Cortex of kidney (tissue), 1 donor: ENCODE measurements at places on chromosomes 1 and 21.

- no peak for DNase-seq
Measured at GRCh38 chr1:223715604-223716172, 3.3 kb downstream of the CAPN2 start.

GRCh38 chr1:56334047-56334446, 245.3 kb downstream of the PLPP3 start:
- DNase-seq: no peak

- DNase-seq: no peak
Measured at GRCh38 chr21:46553993-46554392, 50.9 kb downstream of the S100B start.

DNA sequence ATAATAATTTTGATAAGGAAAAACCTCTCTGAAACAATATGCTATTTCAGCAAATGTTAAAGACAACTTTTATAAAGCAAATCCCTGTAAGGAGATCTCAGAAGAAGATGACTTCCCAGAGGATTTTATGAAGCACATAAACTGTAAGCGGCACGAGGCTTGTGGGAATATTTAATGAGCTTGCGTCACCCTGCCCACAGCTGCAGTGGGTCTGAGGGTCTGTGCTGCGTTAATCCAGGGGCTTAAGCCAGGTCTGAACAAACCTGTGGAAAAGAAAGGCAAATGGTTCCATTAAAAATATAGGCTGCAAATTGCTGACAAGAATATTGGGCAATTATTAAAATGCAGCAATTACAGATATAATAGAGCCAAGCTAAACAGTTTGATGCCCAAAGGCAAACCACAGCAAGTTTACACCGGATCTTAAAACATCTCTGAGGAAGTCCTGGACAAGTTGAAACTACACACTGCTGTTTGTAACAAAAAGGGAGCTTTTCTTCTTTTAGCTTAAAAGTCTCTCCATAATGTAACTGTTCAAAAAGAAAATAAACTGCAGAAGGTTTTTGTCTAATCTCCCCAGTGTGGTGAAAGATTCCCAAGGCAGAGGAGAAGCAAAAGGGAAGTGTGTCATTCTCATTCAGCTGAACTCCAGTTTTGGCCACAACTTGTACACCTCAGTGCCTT, 21.8 kb downstream of the TGFBR3 start:
- DNase-seq: no peak

GRCh38 chr1:239428120-239428710, 41.8 kb downstream of the CHRM3 start:
- no peak for DNase-seq

DNA sequence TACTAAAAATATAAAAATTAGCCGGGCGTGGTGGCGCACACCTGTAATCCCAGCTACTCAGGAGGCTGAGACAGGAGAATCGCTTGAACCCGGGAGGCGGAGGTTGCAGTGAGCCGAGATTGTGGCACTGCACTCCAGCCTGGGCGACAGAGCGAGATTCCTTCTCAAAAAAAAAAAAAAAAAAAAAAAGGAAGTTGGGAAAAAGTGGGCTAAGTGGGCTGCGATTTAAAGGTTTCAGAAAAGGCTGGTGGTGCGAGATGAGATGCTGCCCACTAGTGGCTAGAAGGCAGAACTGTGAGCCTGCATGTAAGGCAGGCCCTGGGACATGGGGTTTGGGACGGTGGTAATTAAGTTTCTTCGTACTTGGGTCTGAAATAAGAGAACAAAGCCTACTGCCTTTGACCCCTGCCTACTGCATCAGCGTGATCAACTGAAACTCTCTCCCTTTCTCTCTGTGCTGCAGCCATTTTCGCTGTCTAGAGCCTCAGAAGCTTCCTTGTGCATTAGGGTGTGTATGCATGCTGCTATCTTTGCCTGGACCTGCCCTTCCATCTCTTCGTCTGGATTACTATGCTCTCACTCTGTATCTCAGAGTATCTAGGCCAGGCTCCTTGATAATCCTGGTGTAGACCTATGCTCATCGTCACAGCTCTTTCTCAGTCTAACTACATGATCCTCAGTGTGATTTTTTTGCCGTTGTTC, 12.4 kb downstream of the FMOD start:
- no peak for DNase-seq

- DNase-seq: no peak
Measured at GRCh38 chr1:204206121-204206520, 7.7 kb downstream of the GOLT1A start.

GRCh38 chr1:70436622-70437251, 25.7 kb downstream of the CTH start:
- DNase-seq: no peak

DNA sequence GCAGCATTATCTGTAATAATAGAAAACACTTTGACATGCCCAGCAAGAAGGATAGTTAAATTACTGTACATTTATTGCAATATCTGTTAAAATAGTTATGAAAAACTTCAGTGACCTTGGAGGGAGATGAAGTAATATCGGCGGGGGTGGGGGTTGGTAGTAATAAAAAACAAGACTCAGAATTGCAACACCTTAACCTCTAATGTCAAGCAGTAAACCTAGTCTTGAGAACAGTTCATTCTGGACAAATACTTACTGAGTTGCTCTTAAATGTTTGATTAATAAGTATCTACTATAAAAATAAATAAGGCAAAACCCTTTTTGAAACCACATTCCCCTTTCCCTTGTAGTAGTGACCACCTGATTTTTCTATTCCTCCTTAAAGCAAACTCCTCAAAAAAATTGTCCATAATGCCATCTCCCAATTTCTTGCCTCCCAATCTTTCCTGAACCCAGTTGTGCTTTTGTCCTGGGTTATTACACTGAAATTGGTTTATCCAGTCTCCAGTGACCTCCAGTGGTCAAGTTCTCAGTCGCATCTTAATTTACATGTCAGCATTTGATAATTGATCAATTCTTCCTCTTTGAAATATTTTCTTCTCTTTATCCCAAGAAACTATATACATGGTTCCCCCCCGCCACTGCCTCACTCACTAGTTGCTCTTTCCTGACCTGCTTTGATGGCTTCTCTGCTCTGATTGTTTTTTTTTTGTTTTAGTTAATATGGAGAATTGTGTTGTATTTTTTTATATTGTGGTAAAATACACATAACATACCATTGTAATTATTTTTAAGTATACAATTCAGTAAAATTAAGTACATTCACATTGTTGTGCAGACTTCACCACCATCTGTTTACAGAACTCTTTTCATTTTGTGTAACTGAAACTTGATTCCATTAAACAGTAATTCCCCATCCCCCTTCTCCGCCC, 36.8 kb downstream of the RAP1A start:
- no peak for DNase-seq

- no peak for DNase-seq
Measured at GRCh38 chr1:240337781-240338180, 246.1 kb downstream of the FMN2 start.

- no peak for DNase-seq
Measured at GRCh38 chr1:28775121-28775942, 36.6 kb upstream of the OPRD1 start.

GRCh38 chr1:50308878-50309277, 114.4 kb downstream of the DMRTA2 start:
- DNase-seq: no peak

DNA sequence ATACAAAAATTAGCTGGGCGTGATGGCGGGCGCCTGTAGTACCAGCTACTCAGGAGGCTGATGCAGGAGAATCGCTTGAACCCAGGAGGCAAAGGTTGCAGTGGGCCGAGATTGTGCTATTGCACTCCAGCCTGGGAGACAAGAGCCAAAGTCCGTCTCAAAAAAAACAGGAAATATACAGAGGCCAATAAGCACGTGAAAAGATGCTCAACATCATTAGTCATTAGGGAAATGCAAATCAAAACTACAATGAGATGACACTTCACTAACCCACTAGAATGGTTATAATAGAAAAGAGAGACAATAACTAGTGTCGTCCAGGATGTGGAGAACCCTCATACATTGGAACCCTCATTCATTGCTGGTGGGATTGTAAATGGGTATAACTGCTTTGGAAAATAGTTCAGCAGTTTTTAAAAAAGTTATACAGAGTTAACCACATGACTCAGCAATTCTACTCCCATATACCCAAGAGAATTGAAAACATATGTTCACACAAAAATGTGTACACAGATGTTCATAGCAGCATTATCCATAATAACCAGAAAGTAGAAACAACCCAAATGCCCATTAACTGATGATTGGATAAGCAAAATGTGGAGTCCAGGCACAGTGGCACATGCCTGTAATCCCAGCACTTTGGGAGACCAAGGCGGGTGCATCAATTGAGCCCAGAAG, 6.4 kb upstream of the E2F2 start:
- DNase-seq: no peak

- DNase-seq: no peak
Measured at GRCh38 chr1:15525050-15526020, 1.3 kb upstream of the DNAJC16 start.

DNA sequence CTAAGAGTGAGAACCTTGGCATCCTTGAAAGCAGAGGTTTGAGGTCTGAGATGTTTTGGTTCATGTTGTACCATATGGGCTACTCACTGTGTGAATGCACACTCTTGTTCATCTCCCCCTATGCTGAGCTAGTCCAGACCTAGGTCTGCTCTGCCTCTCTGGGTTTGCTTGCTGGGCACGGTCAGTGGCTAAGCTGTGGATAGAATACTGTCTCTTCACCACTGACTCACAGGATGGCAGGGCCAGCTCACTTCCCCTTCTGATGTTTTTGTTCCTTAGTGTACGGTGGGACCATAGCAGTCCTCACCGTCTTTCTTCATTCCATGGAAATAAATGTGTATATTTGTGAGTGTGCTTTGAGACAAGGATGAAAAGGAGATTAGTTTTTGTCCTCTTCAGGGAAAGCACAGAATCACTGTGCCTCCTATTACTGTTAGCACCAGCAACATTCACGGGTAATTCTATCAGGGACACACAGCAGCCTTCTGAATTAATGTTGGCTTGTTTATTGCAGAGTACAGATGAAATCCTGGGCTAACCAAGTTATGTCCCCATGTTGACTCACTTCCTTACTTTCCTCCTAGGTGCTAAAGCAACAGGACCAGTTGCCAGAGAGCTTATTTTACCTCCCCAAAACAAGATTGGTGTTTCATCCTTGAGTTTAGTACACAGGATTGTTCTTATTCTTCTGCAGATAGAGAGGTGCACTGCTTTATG, 56.9 kb upstream of the IVNS1ABP start:
- DNase-seq: no peak

DNA sequence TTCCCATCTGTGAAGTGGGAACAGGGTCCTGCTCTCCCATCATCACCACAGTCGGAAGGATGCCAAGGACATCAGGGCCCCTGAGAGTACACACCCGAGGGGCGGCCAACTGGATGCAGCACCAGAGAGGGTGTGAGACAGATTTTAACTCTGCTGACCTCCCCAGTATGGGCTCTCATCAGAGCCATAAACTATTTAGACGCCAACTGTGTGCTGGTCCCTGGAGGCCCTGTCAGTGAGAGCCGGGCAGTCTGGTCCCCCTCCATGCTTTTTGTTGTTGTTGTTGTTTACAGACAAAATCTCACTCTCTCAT, 1.7 kb downstream of the FGR start:
- DNase-seq: no peak

DNA sequence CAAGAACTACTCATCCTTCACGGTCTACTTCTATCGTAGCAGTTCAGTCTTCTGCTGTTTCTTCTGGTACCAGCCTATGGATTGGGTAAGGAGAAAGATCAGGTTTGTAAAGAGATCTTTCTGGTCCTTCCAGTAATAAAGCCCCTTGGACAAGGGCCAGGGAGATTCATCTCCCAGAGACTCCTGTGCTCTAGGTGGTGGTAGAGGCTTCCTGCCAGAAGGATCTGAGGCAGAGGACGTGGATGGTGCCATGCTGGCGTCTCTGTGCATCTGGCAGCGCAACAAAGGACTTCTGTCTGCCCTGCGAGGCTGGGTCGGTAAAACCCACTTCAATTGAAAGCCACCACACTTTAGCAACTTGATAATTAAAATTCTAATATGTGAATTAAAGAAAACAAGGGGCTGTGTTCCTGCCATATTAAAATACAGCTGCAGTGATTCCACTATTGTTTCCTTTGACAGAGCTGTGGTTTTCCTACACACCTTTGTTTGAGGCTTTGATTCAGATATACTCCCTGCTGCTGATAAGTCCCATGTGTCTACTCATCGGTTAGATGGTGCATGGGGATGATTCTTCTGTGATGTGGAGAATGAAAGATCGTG, 73.6 kb downstream of the ROR1 start:
- DNase-seq: no peak

DNA sequence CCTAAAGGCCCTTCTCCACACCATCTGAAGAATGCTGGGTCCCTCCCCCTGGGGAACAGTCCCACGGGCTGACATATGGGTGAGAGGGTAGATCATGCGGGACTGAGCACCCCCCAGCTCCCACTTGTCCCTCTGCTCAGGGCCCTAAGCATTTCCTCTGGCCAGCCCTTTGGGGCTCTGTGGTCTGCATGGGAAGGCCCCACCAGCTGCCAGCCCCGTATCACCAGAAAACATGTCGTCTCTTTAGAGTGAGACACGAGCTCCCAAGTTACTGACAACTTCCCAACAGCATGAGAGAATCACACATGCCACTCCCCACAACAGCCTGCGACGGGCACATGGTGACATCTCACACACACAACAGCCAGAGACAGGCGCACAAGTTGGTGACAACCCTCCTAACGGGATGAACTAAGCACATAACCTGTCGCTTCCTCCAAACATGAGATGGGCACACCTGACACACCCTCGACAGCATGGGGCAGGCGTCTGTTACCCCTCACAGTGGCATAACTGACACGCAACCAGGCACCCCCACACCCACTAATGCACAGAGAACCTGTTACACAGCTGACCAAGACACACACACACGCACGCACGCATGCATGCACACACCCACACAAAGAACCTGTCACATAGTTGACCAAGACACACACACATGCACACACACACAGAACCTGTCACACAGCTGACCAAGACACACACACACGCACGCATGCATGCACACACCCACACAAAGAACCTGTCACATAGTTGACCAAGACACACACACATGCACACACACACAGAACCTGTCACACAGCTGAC, 41.2 kb downstream of the AHDC1 start:
- DNase-seq: no peak

DNA sequence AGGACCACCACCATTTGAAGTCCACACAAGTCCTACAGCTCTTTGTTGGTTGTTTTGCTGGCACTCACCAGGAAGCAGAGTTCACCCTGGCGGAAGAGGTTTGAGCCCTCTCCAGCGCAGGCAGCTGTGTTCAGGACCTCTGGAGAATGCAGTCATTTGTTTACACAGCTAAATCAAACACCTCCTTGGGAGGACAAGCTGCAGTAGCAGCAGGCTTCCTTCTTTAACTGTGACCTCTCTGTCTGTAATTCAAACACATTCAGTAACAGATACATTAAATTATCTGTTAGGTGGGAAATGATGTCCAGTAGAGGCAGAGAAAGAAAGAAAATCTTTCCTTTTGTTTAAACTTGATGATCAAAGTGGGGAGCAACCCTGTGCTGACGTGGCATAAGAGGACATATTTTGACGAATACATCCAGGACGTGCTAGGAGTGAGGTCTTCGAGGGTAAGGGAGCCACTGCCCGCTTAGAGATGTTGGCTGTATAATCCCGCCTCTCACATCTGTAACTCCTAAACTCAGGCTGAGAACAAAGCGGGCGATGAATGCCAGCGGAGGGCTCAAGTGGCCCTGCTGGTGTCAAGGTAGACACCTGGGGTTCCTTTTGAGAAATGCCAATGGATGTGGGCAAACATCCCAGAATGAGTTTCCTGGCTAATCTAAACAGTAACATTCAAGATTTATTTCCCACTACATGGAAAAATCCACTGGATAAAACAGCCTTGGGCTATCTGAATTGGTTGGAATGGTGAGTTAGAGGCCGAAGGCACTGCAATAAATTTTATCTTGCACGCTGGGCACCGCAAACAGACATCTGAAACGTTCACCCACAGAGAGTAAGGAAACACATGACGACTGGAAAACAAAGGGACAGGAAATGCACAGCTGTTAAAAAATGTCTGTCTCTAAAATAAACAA, 51.7 kb downstream of the ABCA4 start:
- no peak for DNase-seq
